Breast epithelium (tissue), 4 donors: ENCODE measurements at places on chromosomes 1 and 21.
A peak's percentile ranks its signal among the peaks of the same experiment; 100 is the strongest.

GRCh38 chr1:98559291-98559690 is 102.2 kb upstream of the SNX7 start:
- no peak for DNase-seq
- H3K4me1 ChIP-seq, result no peaks in the 10 kb centered on the region
- H3K36me3 ChIP-seq, result no peaks in the 10 kb centered on the region
- no peak overlapping the region for H3K27ac ChIP-seq

DNA sequence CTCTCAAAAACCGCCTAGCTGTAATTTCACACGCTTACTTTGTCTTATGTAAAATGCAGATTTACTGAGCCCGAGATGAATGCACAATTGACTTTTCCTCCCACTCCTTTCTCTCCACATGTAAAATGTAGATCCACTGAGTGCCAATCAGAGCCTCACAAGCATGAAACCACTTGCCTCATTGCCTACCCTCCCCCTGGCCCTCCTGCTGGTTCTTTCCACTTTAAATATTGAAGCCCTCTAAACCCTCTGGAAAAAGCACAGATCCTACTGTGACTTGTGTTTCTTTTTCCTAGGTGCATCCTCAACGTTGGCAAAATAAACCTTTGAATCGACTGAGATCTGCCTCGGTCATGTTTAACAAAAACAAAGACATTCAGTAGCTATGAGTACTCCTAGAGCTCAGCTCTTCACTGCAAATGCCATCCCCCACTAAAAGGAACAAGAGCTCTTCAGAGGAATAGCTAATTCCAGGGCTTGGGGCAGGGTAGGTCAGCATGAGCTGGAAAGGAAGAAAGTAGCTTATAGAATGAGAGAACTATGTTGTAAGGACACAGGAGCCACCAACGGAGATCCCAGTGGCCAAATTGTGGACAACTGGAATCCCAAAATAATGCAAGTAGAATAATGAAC is 365.5 kb upstream of the RUNX1 start:
- no peak for DNase-seq
- H3K27ac ChIP-seq, result no peak overlapping the region
- no peaks in the 10 kb centered on the region for H3K4me1 ChIP-seq
- no peaks in the 10 kb centered on the region for H3K27me3 ChIP-seq

- peaks cover 8% of the 10 kb centered on the region for H3K27me3 ChIP-seq
- DNase-seq, result no peak
- no peak overlapping the region for H3K4me3 ChIP-seq
- no peaks in the 10 kb centered on the region for H3K36me3 ChIP-seq
Measured at GRCh38 chr1:158208586-158209116, 28.0 kb downstream of the CD1D start.

DNA sequence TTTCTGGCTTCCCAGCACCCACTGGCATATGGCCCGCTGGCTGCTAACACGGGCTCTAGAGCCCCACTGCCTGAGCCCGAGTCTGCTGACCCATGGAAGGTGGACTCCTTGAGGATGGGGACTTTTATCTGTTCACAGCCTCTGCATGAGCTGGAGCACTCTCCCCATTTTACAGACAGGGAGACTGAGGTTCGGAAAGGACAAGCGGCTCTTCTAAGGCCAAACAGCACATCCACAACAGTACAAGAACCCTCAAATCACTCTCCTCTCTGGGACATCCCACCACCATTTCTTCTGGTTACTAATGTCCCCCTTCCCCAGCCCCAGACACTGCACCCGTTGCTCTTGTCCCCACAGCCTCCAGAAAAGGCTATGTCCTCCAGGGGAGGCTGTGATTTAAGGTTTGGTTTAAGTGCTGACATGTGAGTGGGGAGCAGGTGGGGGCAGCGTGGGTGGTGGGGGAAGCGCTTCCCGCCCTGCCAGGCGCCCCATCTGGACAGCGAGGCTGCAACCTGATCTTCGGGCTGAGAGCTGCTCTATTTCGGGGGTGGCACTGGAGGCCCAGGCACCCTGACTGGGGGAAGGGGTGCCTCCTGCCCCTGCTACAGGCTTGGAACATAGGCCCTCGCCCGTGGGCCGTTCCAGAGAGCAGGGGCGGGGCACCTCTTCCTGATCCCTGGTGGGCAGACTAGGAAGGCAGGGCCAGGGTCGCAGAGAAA is 104.8 kb upstream of the WNT4 start:
- no peaks in the 10 kb centered on the region for H3K4me1 ChIP-seq
- no peaks in the 10 kb centered on the region for H3K36me3 ChIP-seq
- no peak overlapping the region for H3K27ac ChIP-seq
- no peak overlapping the region for H3K4me3 ChIP-seq
- DNase-seq, result no peak

- DNase-seq, result no peak
- H3K27me3 ChIP-seq, result peaks cover 20% of the 10 kb centered on the region
- H3K4me1 ChIP-seq, result no peaks in the 10 kb centered on the region
Measured at GRCh38 chr21:41067709-41068108, 100.3 kb upstream of the BACE2 start.

DNA sequence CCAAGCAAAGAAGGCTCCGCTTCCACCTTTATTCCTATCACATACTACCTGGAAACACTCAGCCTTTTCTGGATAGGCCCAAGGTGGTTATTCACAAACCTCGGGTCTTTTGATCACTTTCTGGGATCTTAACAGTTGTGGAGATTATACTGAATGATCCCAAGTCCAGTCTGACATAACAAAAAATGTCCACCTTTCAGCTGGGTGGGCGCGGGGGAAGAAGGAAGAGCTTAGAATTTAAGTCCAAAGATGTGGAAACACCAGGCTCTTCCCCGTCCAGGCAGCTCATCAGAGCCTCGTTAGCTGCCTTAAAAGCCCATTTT is 338 bp upstream of the C1orf53 start:
- H3K36me3 ChIP-seq, result no peaks in the 10 kb centered on the region
- no peaks in the 10 kb centered on the region for H3K27me3 ChIP-seq
- H3K4me1 ChIP-seq, result peaks cover 3% of the 10 kb centered on the region
- H3K27ac ChIP-seq, result peak overlapping the region; percentile 91
- no peak for DNase-seq

DNA sequence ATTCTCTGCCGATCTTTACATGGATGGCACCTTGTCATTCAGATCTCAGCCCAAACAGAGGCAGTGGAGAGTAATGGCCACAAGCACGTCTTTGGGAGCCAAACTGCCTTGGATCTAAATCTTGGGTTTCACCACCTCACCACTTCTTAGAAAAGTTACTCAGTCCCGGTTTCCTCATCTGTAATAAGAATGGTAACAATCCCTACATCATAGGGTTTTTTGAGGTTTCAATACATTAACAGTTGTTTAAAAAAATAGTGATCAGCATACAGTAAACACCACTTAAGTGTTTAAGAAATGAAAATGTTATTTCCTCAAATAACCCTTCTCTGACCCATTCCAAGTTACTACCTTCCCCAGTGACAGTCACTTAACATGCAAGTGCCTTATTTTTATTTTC is 38.5 kb upstream of the KCNA3 start:
- H3K36me3 ChIP-seq, result no peaks in the 10 kb centered on the region
- H3K27me3 ChIP-seq, result no peaks in the 10 kb centered on the region
- H3K4me3 ChIP-seq, result no peak overlapping the region
- no peak for DNase-seq

- H3K4me1 ChIP-seq, result no peaks in the 10 kb centered on the region
- H3K27ac ChIP-seq, result no peak overlapping the region
- no peak overlapping the region for H3K4me3 ChIP-seq
- DNase-seq, result no peak
- H3K27me3 ChIP-seq, result no peaks in the 10 kb centered on the region
Measured at GRCh38 chr1:161001525-161001924, 19.4 kb downstream of the F11R start.

- H3K36me3 ChIP-seq, result no peaks in the 10 kb centered on the region
- H3K4me1 ChIP-seq, result peaks cover 13% of the 10 kb centered on the region
- no peaks in the 10 kb centered on the region for H3K27me3 ChIP-seq
Measured at GRCh38 chr1:234958066-234958705, 170.5 kb downstream of the TOMM20 start.

DNA sequence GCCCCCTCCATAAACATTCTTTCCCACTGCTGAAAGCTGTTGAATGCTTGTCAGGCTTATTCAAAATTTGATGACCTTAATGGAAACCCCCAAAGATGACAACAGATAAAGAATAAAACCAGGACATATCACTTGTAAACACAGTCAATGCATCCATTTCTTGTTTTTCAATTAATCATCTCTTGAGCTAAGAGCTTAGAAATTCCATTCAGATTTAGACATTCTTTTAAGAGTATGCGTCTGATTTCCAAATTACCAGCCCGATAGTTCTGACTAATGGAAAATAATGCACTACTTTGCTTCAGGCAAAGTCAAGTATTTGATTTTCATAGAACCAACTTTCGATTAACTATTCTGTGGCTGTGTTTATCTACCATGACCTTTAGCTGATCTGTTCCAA is 100.6 kb upstream of the RUNX1 start:
- no peak for DNase-seq
- peak overlapping the region; percentile 56 for H3K27ac ChIP-seq
- H3K4me3 ChIP-seq, result no peak overlapping the region
- H3K27me3 ChIP-seq, result no peaks in the 10 kb centered on the region
- H3K36me3 ChIP-seq, result no peaks in the 10 kb centered on the region

- H3K4me1 ChIP-seq, result no peaks in the 10 kb centered on the region
- DNase-seq, result no peak
- H3K4me3 ChIP-seq, result peak overlapping the region; percentile 95
- H3K36me3 ChIP-seq, result no peaks in the 10 kb centered on the region
- H3K27me3 ChIP-seq, result no peaks in the 10 kb centered on the region
Measured at GRCh38 chr1:16440131-16440469, 424 bp upstream of the NECAP2 start.

GRCh38 chr1:160549665-160550006 is 26.6 kb upstream of the SLAMF6 start:
- no peak overlapping the region for H3K4me3 ChIP-seq
- H3K36me3 ChIP-seq, result no peaks in the 10 kb centered on the region
- no peaks in the 10 kb centered on the region for H3K27me3 ChIP-seq
- DNase-seq, result no peak
- no peak overlapping the region for H3K27ac ChIP-seq
- H3K4me1 ChIP-seq, result no peaks in the 10 kb centered on the region
